ENCODE measurements at places on chromosomes 2 and 18.

- DNase-seq, result no peak
Observed at GRCh38 chr2:8134473-8134932, 547.4 kb upstream of the ID2 start.

DNA sequence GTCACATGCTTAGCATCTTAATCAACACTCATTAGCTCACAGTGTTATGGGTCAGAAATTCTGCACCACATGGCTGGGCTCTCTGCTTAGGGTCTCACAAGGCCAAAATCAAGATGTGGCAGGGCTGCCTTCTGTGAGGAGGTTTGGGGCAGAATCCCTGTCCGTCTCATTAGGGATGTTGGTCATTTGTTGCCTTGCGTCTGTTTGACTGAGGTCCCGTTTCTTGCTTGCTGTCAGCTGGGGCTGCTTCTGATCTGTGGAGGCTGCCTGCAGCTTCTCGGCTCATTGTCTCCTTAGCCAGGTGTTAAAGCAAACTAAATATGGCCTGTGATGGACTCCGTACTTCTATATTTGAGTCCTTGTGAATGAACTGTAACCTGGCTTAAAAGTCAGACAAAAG lies 146.5 kb downstream of the NDUFA10 start:
- DNase-seq, result no peak

GRCh38 chr18:58754544-58755068 lies 83.3 kb downstream of the MALT1 start:
- no peak for DNase-seq

GRCh38 chr2:208136716-208137094 lies 7.1 kb upstream of the CRYGC start:
- no peak for DNase-seq

Measured in stimulated activated CD4-positive, alpha-beta T cell treated with anti-CD3 and anti-CD28 coated beads, TNF-alpha, amount 100 ng/mL, for 1 hour (primary cell).